Activated CD4-positive, CD25-positive, alpha-beta regulatory T cell (primary cell): ENCODE measurements at places on chromosomes 7 and 10.

GRCh38 chr7:99822731-99823718 is 4.8 kb upstream of the CYP3A43 start:
- DNase-seq: no peak

DNA sequence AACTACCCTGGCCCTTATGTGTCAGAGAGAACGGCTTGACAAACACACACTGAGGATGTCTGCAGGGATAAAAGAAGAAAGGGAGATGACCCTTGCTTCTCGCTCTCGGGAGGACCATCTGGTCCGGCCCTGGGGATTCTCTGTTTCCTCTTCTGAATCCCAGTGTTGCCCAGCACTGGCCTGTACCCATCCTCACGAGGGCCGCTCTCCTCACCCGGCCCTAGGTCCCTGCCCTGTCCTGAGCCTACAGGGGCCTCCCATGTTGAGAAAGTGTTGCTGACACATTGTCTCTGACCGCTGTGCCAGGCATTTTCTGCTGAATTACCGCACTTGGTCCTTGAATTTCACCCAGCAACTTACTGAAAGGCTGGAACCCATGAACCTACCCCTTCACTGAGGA is 171.9 kb upstream of the LANCL2 start:
- no peak for DNase-seq

- no peak for DNase-seq
Observed at GRCh38 chr10:51129946-51130544, 55.8 kb downstream of the PRKG1 start.

- no peak for DNase-seq
Observed at GRCh38 chr10:12782537-12782936, 219.0 kb downstream of the CCDC3 start.

GRCh38 chr7:95324431-95324830 is at the start of gene PON1:
PON1 (minus strand) TSS chr7:95324532; CDS start chr7:95324475, 57 bp downstream.
- no peak for DNase-seq
